Endothelial cell of umbilical vein (primary cell): ENCODE measurements at places on chromosomes 7 and 10. TPM values are rescaled to one million over a fixed set of nuclear protein-coding genes. Genes with fewer than 3 reads are reported as not detected.

The AFAP1L2 gene
- total RNA-seq = 1.6 and 4.1 TPM in 2 replicates

The CNNM2 gene
- total RNA-seq = 3.0 and 3.2 TPM in 2 replicates

The SLC26A3 gene
- not detected in 2 replicates for total RNA-seq

The SPAM1 gene
- total RNA-seq = not detected in 2 replicates

The HMX3 gene
- total RNA-seq = not detected in 2 replicates

The RPEL1 gene
- total RNA-seq = not detected in 2 replicates

The HOXA1 gene
- total RNA-seq = 1.5 and 2.4 TPM in 2 replicates

The OR6V1 gene
- not detected in 2 replicates for total RNA-seq

The TAS2R41 gene
- not detected in 2 replicates for total RNA-seq

The AHCYL2 gene
- 11.0 and 13.5 TPM in 2 replicates for total RNA-seq

DNA sequence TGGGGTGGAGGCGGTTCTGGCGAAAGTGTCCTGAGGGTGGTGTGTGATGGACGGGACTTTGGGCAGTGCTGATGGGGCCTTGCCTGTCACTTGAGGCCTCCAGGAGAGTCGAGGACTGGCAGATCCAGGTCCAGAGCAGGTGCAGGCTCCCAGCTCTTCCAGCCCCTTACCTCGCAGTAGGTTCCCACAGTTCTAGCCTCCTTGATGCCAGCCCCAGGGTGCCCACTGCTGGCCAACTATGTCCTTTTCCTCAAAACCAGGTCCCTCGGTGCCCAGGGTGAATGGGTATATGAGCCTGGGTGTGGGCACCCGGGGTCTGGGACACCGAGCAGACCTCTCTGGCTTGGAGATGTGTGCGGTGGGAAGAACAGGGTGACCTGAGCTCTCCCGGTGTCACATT is 8.3 kb downstream of the FAM20C start:
- no peak for DNase-seq

DNA sequence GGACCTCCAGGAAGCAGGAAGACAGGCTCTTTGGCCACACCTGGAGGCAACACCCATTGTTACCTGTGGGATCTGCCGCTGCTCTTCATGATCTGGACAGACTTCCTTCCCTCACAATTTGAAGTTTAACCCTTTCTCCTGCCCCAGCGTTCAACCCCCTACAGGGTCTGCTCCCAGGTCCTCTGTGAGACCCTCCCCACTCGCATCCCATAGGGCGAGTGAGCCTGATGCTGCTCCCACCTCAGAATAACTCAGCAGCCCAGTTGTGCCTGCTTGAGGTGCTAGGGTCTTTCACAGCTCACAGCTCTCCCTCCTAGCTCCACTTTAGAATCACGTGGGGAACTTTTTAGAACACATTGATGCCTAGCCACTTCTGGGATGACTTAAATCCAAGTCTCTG is 61.8 kb upstream of the C10orf90 start:
- no peak for DNase-seq

- DNase-seq = no peak
Observed at GRCh38 chr10:129033790-129034272, 433.2 kb upstream of the MGMT start.

DNA sequence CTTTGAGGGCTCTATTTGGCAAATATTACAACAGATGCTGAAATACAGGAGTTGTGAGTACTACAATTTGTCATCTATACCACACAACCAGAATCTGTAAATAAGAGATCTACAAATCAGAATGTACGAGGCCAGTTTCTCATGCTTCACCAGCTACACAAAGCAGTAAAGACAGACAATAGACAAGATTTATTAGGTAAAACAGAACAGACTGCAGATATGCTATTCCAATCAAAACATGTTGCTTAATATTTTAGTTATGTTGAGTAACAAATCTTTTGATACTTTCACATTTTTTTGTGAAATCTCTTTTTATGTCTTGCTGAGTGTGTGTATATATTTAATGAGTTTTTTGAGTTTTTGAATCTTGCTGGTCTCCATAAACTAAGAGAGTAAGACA is 109.1 kb downstream of the CHCHD3 start:
- no peak for DNase-seq

DNA sequence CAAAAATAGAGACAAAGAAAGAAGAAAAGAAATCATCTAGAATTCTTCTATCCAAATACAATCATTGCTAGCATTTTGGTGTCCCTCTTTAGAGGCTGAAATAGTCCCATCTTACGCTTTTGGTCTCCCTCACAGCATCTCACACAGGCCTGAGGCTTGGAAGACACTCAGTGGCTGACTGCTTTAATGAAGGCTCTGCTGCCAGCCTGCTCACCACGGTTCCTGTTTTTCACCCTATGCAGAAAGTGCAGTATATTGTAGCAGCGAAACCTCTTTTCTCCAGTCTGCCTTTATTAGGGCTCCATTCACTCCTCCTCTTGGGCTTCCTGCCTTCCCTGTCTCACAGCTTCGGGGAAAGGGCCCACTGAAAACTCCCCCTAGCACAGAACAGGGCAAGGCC is 102.2 kb downstream of the JCAD start:
- no peak for DNase-seq

DNA sequence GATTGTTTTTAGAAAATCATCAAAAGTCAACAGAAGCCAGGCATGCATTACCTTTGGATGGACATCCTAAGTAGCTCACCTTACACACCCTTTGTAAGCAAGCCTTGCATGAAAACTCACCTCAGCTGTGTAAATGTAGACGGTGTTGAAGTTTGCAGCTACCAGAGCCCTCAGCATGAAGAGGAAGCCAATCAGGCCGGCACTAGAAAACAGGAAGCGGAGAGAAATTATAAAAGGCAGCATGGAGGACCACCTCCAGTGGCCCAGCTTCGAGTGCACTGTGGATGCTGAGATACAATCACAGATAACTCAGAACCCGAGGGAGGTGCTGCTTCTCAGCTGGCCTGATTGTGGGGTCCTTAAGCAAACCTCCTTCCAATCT is 75.3 kb downstream of the SVOPL start:
- DNase-seq = no peak

DNA sequence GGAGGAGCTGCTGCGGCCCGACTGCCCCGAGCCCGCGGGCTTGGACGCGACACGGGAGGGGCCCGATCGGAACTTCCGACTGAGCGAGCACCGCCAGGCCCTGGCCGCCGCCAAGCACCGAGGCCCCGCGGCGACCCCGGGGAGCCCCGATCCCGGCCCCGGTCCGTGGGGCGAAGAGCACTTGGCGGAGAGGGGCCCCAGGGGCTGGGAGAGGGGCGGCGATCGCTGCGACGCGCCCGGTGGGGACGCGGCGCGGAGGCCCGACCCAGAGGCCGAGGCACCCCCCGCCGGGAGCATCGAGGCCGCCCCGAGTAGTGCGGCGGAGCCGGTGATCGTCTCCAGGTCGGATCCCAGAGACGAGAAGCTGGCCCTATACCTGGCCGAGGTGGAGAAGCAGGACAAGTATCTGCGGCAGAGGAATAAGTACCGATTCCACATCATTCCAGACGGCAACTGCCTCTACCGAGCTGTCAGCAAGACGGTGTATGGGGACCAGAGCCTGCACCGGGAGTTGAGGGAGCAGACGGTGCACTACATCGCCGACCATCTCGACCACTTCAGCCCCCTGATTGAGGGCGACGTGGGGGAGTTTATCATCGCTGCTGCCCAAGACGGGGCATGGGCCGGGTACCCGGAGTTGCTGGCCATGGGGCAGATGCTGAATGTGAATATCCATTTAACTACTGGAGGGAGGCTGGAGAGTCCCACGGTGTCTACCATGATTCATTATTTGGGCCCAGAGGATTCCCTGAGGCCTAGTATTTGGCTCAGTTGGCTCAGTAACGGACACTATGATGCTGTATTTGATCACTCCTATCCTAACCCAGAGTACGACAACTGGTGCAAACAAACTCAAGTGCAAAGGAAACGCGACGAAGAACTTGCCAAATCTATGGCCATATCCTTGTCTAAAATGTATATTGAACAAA is 1.4 kb downstream of the OTUD1 start:
- DNase-seq = peak; percentile 32

DNA sequence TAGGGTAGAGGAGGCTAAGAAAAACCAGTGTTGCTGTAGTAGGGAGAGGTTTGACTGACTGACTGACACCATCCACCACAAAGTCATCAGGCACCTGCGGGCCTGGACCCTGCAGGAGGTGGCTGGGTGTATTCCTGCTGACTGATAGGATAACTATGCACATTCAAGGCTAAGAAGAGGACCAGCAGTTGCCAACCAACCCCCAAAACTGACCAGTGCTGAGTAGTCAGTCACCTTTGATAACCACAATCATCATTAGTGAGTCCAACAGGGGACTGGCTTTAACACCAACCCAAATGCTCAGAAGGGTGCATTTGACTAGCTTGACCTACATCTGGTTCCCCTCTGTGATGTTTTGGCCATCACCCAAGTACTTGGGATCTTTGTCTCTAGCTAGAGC is 30.5 kb downstream of the PLXNA4 start:
- DNase-seq = no peak

- DNase-seq = no peak
Observed at GRCh38 chr7:26337232-26337865, 45.7 kb downstream of the SNX10 start.

GRCh38 chr7:96778263-96778662 is 68.6 kb upstream of the SEM1 start:
- no peak for DNase-seq

GRCh38 chr7:31061185-31061584 is 9.1 kb downstream of the ADCYAP1R1 start:
- DNase-seq = no peak

DNA sequence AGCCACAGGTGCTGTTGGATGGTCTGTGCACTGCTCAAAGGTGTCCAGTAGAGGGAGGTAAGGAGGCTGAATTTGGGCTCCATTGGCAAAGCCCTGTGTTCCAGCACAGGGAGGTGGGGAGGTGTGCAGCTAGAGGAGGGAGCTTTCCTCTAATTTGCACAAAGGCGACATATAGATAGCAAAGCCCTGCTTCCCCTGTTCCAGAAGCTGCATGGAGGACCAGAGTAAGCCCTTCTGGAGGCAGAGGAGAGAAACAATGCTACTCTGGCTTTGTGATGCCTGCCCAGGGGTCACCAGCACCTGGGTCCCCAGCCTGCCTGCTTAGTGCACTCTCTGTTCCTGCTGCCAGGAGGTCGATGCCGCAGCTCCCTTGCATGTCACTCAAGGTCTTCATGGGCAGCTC is 3.4 kb upstream of the ARHGAP22 start:
- DNase-seq = no peak

DNA sequence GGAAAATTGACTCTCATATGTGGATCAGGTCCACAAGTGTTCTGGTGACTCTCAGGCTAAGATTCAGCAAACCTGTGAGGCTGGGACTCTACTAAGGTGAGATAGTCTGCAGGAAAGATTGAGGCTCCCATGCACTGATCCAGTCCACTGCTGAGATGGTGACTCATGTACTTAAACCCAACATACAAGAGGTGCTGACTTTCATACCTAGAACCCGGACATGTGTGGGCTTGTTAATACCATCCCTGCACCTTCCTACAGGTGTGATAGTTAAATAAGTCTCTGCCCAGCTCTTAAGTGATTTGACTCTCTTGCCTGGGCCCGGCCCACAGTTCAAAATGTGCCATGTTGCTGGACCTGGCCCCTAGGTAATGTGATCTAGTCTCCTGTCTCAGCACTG is 27.1 kb upstream of the ZNF107 start:
- DNase-seq = no peak

GRCh38 chr7:11831736-11832495 is at the start of gene THSD7A:
Gene THSD7A, minus strand, starts transcription at chr7:11832198. Its CDS starts 252 bp downstream, at chr7:11831946.
- peak; percentile 81 for DNase-seq

DNA sequence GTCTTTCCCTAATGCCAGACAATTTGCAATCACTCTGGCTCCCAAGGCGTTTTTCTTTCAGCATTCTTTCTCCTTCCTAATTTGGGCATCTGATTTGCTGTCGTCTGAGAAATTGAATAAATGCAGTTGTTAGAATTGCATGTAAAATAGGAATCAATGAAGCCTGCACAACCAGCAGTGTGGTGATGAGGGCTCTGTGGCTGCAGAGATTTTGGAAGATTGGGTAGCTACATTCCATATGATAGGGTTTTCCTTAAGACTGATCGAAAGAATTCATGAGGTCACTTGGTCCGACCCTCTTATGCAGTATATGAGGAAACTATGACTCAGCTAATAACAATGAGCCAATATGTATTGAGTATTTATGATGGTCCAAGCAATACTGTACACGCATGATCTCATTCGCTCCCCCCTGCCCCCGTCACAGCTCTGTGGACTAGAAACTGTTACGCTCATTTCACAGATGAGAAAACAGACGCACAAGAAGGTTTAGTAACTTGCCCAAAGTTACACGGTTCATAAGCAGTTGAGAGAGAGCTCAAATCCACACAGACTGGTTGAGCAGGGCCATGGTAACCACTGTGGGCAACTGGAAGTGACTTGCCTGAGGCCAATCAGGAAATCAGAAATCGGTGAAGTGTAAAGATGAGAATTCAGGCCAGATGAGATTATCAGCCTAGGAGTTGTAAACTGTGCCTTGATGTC is 527.2 kb downstream of the GATA3 start:
- no peak for DNase-seq

DNA sequence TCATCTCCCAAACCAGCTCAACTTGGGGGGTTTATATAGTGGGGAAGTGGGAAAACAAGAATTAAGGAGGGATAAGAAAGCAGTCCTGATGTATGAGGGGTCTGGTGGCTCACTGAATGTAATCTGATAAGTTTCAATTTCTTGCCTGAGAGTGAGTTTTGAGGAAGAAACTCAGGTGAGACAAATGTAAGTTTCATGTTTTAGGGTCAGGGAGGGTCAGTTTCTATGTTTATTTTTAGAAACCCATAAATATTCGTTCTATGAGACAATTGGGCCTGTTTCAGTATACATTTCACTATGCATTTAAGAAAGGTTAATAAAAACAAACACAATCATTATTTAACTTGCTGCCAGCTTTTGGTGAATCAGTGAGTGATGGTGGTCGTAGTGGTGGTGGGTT is 128.0 kb upstream of the MBL2 start:
- DNase-seq = no peak

GRCh38 chr10:11713186-11713743 is 28.9 kb upstream of the ECHDC3 start:
- no peak for DNase-seq

GRCh38 chr10:29174389-29174788 is 114.5 kb upstream of the LYZL1 start:
- no peak for DNase-seq

DNA sequence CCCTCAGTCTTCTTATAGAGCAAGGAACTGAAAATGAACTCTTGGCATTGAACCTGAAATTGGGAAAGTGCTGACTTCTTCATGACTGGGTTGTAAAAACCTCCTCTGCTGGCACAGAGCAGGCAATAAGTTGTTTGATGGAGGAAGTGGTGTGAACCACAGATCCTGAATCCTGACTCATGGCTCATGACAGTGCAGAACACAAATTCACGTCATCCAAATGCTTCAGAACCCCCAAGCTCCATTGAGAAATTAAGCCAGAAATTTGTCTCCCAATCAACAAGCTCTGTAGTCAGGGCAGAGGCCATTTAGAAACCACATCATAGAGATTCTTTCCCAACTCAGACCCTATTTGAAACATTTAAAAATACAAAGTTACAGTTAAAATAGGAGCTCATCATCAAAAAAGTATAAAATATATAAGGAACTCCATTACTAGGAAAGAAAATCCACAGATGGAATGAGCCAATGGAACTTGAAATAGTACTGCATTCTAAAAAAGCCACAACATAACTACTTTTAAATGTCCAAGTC is 10.3 kb upstream of the STK17A start:
- DNase-seq = peak; percentile 80
